ENCODE measurements at places on chromosomes 3 and 15.

DNA sequence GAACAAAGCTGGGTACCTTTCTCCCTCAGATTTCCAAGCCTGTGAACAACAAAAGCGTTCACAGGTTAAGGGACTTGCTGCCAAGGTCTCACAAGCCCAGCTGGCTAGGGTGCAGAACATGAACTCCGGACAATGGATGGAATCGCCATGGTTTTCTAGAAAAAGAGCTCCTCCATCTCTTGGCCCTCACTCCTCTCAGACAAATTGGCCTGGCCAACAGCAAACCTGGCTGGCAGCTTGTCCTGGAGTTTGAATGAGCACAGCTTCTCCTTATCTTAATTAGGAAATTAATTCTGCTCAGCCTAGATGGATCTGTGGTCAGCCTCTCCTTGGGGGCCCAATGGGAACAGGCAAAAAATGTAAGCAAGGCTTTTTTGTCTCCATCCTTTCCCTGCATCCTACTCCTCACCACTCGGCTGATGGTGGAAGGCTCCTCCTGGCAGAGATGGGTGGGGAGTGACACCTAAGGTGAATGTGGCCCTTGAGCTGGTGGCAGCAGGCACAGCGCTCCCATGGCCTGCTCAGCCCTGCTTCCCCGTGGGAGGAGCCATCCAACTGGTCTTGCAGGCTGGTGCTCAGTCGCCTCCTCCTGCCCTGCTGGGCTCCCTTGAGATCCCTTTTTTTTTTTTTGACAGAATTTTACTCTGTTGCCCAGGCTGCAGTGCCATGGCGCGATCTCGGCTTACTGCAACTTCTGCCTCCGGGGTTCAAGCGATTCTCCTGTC lies 5.8 kb downstream of the KLHL25 start:
- no peak for DNase-seq

GRCh38 chr15:43134157-43134635 lies 810 bp downstream of the TMEM62 start:
- no peak for DNase-seq

GRCh38 chr3:58874795-58875194 lies 175.0 kb downstream of the CFAP20DC start:
- DNase-seq = no peak

DNA sequence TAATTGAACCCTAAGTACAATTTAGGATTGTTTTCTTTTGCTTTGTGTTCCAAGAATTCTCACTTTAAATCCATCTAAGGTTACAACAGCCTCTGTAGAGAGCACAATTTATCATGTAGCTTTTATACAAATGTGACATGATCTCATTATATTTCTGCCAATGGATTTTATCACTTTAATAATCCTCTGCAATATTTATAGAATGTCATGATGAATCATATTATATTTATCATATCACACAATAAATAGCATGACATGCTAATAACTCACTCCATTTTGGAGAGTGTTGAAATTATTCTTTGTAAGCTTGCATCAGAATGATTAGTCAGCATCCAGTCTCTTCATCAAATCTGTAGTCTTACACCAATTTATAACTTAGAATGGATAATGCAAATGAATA lies 280.6 kb upstream of the ZNF717 start:
- DNase-seq = no peak

- DNase-seq = no peak
These were observed 33.7 kb downstream of the BNC1 start for GRCh38 chr15:83250781-83251180.

DNA sequence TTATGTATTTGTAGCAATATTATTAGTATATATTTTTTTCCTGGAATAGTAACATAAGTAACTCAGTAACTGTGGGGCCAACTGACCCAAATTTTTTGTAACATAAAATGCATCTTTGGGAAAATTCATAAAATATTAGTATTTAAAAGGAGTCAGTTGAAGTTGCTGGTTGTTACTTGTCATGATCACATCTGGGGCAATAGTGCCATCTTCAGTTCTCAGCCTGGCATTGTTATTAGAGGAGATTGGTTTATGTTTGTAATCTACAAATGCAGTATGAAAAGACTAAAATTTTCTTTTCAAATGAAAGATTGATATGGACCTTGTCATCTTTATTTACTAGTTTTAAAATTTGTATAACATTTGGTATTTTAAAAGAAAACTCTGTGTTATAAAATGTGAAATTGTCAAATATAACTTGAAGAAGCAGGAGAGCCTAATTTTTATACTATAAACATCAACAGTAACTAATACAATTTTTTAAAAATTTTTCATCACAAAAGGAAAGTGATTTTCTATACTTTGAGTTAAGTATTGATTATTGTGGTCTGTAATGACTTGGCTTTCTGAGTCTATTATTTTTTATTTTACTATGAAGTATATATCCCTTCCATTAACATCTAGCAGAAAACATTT lies 38.8 kb upstream of the MLF1 start:
- no peak for DNase-seq
